ENCODE measurements at places on chromosomes 11 and 22.

DNA sequence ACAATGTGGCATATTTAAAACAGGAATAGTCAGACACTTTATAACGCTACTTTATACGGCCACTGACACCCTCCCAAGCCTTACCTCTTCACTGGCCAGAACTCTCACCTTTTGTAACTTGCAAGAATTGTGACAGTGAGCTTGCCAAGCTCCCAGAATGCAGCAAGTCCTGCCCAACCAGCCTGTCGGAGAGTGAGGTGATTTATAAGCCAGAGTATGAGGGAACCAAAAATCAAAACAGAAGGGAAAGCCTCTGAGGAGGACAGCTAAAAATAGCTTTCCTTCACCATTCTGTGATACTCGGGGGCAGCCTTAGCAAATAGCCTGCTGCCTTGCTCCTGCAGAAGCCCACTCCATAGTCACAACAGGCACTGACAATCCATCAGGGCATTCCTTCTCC, 229.7 kb downstream of the FAM76B start:
- DNase-seq, result no peak

- DNase-seq, result no peak
Measured at GRCh38 chr11:109264128-109264527, 157.9 kb upstream of the C11orf87 start.

- no peak for DNase-seq
Measured at GRCh38 chr22:17851759-17852158, 77.5 kb upstream of the BID start.

DNA sequence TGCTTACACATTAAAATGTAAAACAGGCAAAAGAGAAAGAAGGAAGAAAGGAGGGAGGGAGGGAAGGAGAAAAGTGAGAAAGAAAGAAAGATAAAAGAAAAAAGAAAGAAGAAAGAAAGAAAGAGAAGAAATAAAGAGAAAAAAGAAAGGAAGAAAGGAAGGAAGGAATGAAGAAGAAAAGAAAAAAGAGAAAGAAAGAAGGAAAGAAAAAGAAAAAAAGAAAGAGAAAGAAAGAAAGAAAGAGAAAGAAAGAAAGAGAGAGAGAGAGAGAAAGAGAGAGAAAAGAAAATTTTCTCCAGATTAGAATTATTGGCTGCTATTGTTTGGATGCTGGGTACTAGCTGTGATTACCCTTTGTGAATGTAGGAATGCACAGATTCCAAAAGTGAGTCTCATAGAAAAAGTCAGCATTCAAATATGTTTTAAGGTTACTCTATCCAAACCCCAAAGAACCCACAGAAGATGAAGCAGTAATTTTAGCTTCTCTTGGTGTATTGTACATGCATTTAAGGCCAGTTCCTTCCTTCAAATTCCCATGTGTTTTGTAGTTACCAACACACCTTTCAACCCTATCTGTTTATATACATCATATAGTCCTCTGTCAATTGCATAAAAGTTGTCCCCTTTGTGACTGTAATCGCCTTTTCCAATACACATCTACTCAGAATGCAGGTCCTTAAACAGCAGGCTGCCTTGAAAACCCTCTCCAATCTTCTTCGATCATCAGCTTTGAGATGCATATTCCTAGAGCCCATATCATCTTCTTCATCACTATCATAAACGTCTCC, 789 bp upstream of the FAM111A start:
- peak; percentile 62 for DNase-seq

DNA sequence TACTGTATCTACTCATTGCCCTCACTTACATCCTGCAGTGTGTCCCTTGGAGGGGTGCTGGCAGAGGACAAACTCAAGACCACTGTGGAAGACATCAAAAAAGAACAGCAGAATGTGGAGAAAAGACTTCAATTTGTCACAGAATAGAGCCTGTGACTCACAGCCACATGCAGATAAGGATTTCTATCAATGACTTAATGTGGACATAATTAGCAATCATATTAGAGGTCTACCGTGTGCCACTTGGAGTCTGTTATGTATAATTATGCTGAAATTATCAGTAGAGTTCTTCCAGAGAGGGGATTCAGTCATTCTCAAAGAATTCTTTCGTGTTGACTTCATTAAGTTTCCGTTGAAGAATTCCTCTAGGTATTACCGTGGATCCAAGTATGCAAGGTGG, 473.5 kb downstream of the MIAT start:
- DNase-seq, result no peak

DNA sequence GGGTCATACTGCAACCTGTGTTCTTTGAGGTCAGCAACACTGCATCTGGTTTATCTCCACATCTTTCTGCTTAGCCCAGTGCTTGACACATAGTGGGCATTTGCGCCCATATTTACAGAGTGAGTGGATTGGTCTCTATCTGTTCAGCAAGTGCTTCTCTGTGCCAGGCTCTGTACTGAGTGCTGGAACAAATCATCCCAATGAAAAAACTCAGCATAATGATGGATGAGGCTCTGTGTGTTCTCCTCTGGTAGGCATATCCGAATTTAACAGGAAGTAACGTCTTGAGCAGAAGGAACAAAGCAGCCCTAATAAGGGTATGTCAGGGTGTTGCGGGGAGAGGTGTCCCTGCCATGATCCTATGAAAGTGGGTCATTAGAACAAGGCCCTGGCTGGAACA, 46.0 kb downstream of the MCM5 start:
- DNase-seq, result peak; percentile 13

DNA sequence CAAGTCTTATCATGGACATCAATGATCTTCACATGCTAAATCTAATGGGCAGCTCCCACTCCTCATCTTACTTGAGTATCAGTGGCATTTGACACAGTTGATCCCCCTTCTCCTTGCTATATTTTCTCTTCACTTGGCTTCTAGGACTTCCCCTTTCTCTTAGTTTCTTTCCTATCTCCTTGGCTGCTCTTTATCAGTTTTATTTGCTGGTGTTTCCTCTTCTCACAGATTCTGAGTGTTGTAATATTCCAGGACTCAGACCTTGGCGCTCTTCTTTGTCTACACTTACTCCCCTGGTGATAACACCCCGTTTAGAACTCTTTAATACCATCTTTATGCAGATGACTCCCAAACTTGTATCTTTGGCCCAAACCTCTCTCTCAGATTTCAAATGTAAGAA, 33.9 kb upstream of the RASSF10 start:
- DNase-seq, result no peak

DNA sequence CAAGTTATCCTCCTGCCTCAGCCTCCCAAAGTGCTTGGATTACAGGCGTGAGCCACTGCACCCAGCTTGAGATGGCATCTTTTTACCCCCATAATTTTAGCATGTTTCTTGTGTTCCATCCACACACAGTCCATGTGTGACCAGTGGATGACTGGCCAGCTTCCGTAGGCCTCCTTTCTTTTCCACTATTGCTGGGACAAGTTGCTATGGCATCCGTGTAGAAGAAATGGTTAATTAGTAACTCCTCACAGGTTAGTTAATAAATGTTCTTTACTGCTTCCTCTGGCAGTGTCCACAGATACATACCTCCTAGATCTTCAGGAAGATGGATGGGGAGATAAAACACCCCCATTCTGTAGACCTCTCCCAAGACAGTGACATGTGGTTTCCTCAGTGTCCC, 154.3 kb upstream of the RASSF10 start:
- no peak for DNase-seq

GRCh38 chr11:120137187-120137610, 714 bp downstream of the TRIM29 start:
- DNase-seq, result no peak

DNA sequence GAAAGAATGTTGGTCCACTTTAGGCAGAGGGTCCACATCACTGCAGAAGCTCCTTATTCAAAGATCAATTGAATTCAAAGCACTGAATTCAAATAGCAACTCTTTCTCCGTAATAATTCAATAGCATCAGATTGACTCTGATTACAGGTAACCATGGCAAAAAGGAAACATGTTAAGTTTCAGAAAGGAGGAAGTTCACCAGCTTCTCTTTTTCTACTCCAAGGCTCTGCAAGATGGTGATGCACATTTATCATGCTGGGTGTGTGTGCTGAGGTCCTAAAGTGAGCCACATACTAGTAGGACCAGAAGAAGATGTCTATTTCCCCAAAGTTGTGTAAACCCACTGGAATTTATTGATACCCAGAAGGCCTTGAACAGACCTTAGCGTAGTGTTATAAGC, 18.0 kb upstream of the DRD2 start:
- DNase-seq, result no peak

GRCh38 chr11:96149743-96150555, 193.0 kb downstream of the MAML2 start:
- DNase-seq, result peak; percentile 74

DNA sequence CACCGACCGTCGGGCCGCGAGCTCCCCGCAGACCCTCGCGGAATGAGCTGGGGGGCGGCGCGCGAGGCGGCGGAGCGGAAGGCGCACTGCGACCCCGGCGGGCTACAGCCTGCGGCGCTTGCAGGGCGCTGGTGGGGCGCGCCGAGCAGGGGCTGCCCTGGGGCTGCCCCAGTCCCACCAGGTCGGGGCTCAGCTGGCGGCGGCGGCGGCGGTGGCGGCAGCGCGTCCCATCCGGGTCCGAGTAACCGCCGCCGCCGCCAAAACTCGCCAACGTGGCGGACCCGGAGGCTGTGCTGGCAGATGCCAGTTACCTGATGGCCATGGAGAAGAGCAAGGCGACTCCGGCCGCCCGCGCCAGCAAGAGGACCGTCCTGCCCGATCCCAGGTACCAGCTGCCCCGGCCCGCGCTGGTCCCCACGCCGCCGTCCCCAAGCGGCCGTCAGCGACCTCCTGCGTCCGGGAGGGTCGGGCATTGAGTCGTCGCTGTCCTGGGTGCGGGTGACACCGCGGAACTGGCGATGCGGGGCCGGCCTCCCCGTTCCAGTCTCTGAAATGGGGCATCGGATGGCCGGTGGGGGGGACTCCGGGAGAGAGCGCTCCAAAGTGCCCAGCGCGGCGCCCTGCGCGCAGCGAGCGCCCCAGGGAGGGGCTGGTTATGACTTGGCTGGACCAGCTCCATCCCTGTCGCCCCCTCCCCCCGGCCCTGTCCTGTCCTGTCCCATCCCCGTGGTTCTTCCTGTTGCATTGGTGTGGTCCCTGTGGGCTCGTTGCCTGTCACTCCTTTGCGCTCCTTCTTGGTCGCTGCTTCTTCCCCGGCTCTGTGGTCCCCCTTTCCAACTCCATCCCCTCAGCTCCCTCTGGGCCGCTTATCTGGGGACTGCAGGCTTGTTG, 63.5 kb downstream of the CRYBB2 start:
- DNase-seq, result no peak

DNA sequence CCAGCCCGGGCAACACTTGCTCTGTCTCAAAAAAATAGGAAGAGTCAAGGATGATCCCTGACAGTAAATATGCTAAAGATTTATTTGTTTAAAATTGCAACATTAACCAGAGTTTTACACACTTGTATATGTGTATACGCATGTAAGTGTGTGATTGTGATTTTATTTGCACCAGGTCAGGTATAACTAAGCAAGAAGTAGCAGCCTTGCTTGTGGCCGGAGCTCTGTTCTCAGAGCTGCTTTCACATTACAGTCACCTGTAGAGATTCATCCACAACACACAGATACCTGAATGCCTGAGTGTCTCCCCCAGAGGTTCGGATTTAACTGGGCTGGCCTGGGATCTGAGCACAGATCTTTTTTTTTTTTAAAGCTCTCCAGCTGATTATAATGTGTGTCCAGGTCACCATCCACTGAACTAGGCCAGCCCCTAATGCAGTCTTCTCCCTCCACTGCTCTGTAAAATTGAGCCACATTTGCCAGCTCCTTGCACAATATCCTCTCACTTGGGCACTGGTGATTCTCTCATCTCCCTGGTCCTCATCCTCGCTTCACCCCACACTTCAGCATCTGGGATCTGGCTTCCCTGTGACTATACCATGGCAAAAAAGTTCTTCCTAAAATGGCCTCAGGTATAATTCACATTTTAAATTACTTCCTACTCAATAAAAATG, 48.3 kb downstream of the LIF start:
- DNase-seq, result no peak

DNA sequence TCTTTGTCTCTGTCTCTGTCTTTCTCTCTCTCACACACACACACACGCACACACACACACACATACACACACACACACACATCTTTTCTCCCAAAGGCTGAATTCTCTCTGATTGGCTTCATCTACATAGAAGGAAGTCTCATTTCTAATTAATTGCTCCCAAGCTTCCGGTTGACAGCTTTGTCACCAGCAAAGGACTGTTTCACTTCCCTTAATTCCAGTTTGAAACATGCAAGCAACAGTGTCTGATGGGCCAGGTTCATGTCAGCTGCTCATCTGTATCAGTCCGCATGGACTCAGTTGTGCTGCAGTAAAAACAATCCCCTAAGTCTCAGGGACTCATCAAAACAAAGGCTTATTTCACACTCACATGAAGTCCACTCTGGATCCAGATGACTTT, 16.2 kb upstream of the PVALB start:
- no peak for DNase-seq

DNA sequence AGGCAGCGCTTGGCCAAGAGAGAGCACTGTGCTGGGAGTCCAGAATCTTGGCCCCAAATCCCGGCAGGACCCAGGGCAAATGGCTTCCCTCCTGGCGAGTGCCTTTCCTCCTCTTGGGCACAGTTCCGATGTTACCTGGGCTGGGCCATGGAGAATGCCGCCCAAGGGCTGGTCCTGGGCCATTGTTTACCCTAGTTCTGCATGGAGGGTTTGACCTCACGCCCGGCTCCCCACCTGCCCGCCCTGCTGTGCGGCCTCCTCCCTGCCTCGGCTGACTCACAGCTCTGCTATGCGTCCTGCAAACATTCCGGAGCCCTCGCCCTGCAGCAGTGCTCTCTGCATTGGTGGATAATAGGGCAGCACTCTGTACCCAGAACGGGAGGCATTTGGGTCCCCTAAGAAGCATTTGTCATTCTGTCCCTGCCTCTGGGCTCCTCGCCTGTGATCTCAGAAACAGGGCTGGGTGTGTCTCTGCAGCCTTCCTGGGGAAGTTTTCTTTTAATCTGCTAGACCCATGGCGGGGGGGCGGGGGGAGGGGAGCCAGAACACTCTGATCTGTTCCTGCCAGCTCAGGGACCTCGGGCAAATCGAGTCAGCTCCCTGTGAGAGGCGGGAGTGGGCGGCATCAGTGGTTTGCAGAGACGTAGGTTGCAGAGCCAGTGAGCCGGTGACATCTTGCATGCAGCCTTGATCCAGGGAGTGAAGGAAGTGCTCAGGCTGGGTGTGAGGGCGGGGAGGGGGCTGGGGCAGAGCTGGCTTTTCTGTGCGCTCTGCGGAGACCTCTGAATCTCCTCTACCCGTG, 32.9 kb upstream of the SMIM38 start:
- DNase-seq, result peak; percentile 76

GRCh38 chr11:130220311-130221035, 60.9 kb downstream of the ST14 start:
- no peak for DNase-seq

DNA sequence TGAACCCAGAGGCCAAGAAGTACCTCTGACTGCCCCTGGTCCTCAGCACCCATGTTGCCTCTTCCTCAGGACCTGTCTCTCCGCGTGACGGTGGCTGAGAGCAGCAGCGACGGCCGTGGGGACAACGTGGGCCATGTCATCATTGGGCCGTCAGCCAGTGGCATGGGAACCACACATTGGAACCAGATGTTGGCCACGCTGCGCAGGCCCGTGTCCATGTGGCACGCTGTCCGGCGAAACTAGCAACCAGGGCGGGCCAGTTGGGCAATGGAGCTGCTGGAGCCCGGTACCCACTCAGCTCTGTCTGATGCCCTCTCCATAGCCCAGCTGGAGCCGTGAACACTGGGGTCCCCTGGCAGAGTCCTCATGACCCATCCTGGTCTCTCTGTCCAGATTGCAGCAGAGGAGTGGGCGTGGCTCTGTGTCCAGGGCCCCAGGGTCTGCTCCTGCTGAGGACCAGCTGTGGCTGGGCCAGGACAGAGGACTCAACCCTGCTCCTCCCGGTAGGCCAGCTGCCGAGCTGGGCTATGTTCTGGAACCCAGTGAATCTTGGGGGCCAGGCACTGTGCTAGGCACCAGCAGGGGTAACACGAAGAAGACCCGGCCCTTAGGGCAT, 8.0 kb upstream of the RHOD start:
- no peak for DNase-seq
